ENCODE measurements at places on chromosomes 13 and 19. TPM values are rescaled to one million over a fixed set of nuclear protein-coding genes. Genes with fewer than 3 reads are reported as not detected.

PDE4C gene
- total RNA-seq = not detected

EPSTI1 gene
- 15.7 TPM for total RNA-seq

SMIM17 gene
- total RNA-seq = 0.65 TPM

ZNF724 gene
- total RNA-seq = 15.1 TPM

CSNK1A1L gene
- not detected for total RNA-seq
